Epithelial cell of alveolus of lung (primary cell): ENCODE measurements at places on chromosomes 4 and X. TPM values are rescaled to one million over a fixed set of nuclear protein-coding genes. Genes with fewer than 3 reads are reported as not detected.

Gene UGT2B7
- total RNA-seq, result 0.65 TPM in 1 of 2 replicates, not detected in the other

Gene PCYT1B
- 1.1 and 2.7 TPM in 2 replicates for total RNA-seq

Gene DCAF8L2
- not detected in 2 replicates for total RNA-seq

Gene DUSP21
- total RNA-seq, result not detected in 2 replicates

Gene SMIM31
- not detected in 2 replicates for total RNA-seq

Gene AFF2
- 0.16 and 1.8 TPM in 2 replicates for total RNA-seq
